M059J (cell line): ENCODE measurements at places on chromosomes 7 and 10. TPM values are rescaled to one million over a fixed set of nuclear protein-coding genes. Genes with fewer than 3 reads are reported as not detected.

- DNase-seq, result no peak
Observed at GRCh38 chr7:134293002-134293740, 23.6 kb downstream of the SLC35B4 start.

DNA sequence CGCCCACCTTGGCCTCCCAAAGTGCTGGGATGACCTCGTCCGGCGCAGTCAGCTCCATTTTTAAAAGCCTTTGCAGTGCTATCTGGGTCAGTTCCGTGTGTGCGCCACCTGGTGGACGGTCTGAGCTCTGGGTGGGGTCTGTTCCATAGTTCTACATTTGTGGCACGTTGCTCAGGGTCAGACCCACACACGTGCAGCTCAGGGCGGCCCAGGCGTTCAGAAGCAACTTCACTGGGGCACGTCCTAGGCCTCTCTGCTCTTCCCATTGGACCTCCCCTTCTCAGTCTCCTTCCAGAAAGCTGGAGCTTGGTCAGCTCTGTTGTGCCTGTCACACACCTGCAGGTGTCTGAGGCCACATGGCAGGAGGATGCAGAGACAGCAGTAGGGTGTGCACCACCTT is 137.9 kb downstream of the DNAJB6 start:
- DNase-seq, result no peak

Gene GIMAP6
- total RNA-seq, result 0.12 TPM in 1 of 2 replicates, not detected in the other

Gene CRTAC1
- total RNA-seq, result not detected in 2 replicates

Gene EVX1
- not detected in 2 replicates for total RNA-seq

GRCh38 chr10:120506674-120507073 is 49.6 kb downstream of the PLPP4 start:
- DNase-seq, result peak; percentile 58

- peak; percentile 62 for DNase-seq
Observed at GRCh38 chr10:98262571-98262970, 5.4 kb downstream of the LOXL4 start.

Gene IQUB
- 0.05 and 1.1 TPM in 2 replicates for total RNA-seq

Gene OAT
- total RNA-seq, result 94.3 and 138 TPM in 2 replicates

DNA sequence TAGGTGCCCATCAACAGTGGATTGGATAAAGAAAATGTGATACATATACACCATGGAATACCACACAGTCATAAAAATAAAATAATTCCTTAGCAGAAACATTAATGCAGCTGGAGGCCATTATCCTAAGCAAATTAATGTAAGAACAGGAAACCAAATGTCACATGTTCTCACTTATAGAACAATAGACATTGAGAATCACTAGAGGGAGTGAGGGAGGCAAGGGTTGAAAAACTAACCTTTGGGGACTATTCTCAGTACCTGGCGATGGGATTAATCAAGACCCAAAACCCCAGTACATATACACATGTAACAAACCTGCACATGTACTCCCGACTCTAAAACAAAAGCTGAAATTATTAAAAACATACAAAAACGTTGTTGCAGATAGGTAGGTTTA is 222.6 kb downstream of the SEMA3E start:
- DNase-seq, result no peak

DNA sequence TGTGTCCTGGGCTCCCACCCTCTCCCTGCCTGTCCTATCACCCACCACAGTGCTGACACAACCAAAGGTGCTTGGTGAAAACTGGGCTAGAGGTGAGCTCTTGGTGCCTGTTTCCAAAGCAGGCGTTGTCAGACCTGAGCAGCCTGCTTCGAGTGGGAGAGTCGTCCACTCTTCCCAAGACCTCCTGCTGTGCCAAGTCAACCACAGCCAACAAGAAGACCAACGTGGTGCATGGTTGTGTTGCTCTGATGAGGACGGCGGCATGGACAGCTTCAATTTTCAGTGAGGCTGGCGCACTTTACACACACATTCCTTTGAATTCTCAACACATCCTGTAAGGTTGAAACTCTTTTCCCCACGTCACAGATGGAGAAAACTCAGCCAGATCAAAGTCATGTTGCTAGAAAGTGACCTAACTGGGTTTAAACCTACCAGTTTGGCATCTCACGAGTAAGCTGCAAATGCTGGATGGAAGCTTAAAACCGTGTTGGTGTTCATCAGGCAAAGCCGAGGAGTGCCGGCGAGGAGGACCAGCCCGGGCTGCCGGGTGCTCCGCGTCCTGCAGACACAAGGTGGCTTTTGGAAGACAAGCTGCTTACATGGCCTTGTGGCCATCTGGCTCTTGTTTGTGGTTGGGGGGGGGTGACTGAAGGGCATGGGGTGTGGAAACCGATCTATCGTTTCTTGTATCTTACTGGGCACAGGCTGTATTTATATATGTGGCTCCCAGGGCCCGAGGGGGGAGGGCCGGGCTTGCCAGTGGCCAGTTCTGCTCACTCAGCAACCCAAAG is 39.3 kb downstream of the INSIG1 start:
- no peak for DNase-seq

Gene DHTKD1
- total RNA-seq, result 9.2 and 20.2 TPM in 2 replicates

GRCh38 chr10:125283191-125283835 is 123.0 kb upstream of the CTBP2 start:
- no peak for DNase-seq

Gene HABP2
- not detected in 2 replicates for total RNA-seq

Gene NACAD
- 0.54 and 3.2 TPM in 2 replicates for total RNA-seq

Gene CHST3
- total RNA-seq, result 12.3 and 22.4 TPM in 2 replicates

DNA sequence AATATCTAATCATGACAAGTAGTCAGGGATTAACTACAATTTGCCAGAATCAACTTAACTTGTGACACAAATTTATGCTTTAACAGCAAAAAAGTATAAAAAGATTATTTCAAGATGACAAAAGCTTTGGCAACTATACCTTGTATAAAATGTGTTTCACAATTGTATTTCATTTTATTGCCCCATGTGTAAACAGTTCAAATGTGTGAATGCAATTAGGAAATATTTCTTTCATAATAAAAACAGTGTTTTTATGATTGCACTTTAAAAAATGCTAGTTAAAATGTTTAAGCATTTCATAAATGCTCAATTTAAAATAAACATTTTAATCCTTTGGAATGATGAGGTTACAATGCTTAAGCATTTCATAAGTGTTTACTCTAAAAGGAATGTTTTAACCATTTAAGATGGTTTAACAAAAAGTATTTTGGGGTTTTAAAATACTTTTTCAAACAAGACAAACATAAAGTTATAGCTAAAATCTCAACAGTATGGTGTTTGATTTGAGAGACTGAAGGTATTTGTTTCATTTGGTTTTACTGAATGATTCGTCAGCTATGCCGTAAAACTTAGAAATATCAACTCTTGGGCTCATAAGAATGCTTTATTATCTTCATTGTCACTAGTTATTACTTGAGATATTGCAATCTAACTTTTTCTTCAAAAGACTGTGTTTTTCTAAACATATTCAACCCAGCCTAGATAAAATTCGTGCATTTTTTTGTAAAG is 50.1 kb downstream of the SFTPD start:
- peak; percentile 9 for DNase-seq

- DNase-seq, result peak; percentile 24
Observed at GRCh38 chr10:61606959-61607907, 55.5 kb upstream of the CABCOCO1 start.

DNA sequence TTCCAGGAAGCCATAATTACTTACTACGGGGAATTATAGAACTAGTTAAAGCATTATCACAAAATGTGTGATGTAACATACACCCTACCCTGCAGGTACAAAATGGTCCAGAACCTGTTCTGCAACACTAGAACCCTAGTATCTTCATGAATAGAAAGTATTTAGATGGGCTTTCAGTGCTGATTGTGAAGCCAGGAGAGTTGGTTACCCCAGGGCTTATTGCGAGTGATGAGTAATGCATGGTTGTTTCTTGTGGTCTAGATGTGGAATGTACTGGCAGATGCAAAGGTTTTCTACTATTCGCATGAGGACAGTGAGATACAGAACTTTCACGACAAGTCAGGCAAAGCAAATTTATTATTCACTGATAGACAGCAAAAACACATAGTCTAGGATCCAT is 33.6 kb upstream of the AGR3 start:
- DNase-seq, result peak; percentile 96

- DNase-seq, result no peak
Observed at GRCh38 chr7:4010923-4011656, 671.0 kb upstream of the FOXK1 start.

DNA sequence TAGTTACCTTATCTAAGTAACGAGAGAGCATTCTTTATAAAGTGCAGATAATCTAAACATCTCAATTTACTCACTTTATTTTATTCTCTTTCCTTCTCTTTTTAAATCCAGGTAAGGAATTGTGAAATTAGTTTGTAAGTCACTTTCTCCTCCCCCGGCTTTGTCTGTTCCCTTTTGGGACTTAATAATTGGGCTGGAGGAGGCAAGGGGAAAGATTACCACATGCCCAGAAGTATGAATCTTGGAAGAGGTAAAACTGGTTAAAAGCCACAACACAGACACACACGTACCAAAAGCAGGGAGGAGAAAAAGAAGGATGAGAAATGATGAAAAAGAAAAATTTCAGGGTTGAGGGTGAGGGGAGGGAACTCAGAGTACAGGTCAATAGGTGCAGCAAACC is 63.3 kb upstream of the LRRC17 start:
- no peak for DNase-seq

Gene STX1A
- 16.0 and 23.7 TPM in 2 replicates for total RNA-seq

GRCh38 chr7:157932498-157933218 is 595.9 kb downstream of the DNAJB6 start:
- peak; percentile 29 for DNase-seq

- peak; percentile 16 for DNase-seq
Observed at GRCh38 chr10:29585488-29585976, 49.2 kb downstream of the SVIL start.

GRCh38 chr10:30637881-30638467 is 8.4 kb upstream of the LYZL2 start:
- peak; percentile 82 for DNase-seq

GRCh38 chr7:115642194-115642593 is 388.4 kb downstream of the TFEC start:
- no peak for DNase-seq
